ENCODE measurements at places on chromosomes 3 and 15.

- no peak for DNase-seq
Measured at GRCh38 chr15:73679964-73680363, 4.2 kb upstream of the CD276 start.

- no peak for DNase-seq
Measured at GRCh38 chr3:71779674-71780377, 5.1 kb downstream of the PROK2 start.

DNA sequence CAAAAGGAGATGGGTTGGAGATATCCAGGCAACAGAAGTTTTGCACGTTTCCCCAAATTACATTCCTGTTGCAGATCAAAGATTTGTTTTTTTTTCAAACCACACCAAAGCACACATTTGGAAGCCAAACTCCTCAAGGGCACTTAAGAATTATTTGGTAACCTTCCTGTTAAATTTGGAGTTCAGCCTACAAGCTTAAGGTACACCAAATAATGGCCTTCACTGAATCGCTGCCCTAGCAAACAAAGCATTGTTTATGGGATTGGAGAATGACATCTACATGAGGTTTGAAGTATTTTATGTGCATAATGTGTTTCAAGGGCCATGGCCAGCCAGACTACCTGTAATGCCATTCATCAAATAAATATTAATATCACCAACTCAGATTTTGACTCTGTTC, 357.9 kb downstream of the RORA start:
- no peak for DNase-seq

- no peak for DNase-seq
Measured at GRCh38 chr3:97763586-97764406, 762 bp upstream of the ARL6 start.

DNA sequence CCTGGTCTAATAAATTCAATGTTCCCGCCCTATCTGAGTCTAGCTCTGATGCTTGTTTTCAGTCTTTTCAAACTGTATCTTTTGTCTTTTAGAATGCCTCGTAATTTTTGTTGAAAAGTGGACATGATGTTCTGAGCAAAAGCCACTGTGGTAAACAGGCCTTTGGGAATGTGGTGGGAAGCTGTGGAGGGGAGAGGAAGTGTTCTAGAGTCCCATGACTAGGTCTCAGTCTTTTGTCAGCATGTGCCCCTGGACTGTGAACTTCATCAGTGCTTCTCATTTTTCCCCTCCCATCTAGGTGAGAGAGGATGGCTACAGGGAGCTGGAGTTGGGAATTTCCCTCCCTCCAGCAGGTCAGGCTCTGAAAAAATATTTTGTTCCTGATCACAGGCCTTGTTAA, 33.7 kb downstream of the SUSD5 start:
- DNase-seq: no peak

DNA sequence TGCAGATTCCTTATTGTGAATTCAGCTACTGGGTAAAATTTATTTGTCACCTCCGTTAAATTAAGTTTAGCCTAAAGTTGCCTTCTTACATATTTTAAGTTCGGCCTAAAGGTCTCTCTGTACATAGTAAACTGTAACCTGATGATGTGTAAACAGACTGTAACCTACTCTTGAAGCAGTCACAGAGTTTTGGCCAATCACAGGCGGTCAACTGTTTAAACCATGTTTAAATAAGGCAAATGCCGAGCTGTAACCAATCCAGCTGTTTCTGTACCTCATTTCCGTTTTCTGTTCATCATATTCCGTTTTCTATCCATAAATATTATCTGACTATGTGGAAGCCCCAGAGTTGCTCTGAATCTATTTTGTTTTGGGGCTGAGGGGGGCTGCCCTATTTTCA, 2.4 kb upstream of the ADAMTSL3 start:
- DNase-seq: no peak
